ENCODE measurements at places on chromosomes 7 and 10.

DNA sequence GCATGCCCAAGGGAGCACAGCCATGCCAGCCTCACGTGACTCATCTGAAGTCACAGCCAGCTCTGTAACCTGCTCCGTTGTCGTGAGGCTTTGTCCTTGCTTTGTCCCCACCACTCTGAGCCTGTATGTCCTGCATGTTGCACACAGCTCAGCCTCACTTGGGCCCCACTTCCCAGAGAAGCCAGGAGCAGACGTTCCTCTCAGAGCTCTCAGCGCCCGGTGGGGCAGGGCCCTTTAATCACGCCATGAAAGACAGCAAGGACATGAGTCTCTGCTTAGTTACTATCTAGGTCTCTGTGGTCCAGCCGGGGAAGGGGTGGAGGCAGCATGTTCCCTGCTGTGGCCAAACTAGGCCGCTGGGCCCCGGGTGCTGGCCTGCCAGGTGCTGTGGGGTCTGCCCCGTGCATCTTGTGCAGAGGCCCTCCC is 127.4 kb upstream of the FAM20C start:
- DNase-seq = peak; percentile 38

- no peak for DNase-seq
Measured at GRCh38 chr10:112202561-112203241, 19.1 kb upstream of the GPAM start.

- DNase-seq = no peak
Measured at GRCh38 chr10:51768886-51769465, 69.6 kb upstream of the CSTF2T start.

- DNase-seq = no peak
Measured at GRCh38 chr10:109922358-109922975, 844 bp downstream of the XPNPEP1 start.

GRCh38 chr7:78588393-78588792 is 789.8 kb downstream of the PHTF2 start:
- DNase-seq = no peak

DNA sequence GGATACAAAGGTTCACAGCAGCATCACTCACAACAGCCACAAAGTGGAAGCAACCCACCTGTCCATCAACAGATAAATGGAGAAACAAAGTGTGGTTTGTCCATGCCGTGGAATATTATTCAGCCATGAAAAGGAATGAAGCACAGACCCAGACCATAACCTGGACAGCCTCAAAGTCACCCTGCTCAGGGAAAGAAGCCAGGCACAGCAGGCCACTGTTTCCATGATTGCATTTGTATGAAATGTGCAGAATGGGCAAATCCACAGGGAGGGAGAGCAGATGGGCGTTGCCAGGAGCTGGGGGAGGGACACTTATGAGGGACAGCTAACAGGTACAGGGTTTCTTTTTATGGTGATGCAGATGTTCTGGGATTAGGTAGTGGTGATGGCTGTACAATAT is 30.3 kb downstream of the FOXL3 start:
- DNase-seq = no peak

DNA sequence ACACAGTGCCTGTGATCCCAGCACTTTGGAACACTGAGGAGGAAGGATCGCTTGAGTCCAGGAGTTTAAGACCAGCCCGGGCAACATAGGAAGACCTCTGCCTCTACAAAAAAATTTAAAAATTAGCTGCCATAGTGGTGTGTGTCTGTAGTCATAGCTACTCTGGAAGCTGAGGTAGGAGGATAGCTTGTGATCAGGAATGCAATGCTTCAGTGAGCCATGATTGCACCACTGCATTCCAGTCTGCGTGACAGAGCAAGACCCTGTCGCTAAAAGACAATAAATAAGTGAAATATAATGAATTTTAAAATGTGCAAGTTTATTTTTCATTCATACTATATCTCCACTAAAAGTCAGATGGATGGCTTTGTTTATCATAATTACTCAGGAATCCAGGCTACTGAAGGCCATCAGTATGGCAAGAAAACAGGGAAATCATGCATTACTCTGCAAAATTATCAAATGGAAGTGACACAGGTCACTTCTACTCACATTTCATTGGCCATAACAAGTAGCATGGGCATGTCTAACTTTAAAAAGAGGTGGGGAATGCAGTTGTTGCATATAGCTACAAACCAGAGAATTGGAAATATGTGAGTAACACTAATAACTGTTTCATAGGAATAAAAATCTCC is 32.9 kb upstream of the FAM3C start:
- DNase-seq = no peak

GRCh38 chr10:93218386-93218785 is 144.7 kb downstream of the CYP26A1 start:
- DNase-seq = no peak

DNA sequence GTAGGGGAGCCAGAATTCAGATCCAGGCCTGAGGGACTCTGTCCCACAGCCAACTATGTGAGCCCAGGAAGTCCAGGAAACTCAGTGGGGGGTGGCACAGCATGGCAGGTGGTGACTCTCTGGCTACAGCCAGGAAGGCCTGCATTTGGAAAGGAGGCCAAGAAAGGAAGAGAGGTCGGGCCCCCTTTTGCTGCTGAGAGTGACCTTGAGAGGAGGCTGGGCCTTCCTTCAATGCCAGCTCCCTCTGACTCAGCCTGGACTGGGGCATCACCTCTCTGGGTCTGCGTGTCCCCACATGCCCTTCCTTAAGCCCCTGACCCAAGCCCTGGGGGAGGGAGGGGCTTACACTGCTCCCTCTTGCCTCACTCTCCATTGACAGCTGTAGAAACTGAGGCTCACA is 6.4 kb upstream of the MYL10 start:
- DNase-seq = no peak

- no peak for DNase-seq
Measured at GRCh38 chr7:155992538-155992937, 180.3 kb upstream of the SHH start.

DNA sequence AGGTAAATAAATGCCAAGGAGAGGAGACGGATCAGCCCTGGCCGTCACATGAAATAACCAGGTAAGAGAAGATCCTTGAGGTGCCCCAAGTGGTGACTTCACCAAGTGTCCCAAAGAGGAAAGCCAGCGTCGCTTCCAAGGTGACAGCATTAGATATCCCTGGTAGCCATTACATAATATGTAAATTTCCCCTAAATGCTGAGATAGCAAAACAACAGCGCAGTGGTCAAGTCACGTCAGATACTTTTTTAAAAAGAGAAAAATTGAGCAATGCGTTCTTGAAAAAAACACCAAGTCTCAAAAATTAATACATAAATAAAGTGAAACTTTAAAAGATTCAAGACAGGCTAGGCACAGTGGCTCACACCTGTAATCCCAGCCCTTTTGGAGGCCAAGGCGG is 100.2 kb downstream of the HTR5A start:
- DNase-seq = no peak

GRCh38 chr7:12423355-12423996 is 19.8 kb upstream of the VWDE start:
- no peak for DNase-seq

GRCh38 chr10:90937645-90938258 is 16.9 kb upstream of the ANKRD1 start:
- DNase-seq = no peak

DNA sequence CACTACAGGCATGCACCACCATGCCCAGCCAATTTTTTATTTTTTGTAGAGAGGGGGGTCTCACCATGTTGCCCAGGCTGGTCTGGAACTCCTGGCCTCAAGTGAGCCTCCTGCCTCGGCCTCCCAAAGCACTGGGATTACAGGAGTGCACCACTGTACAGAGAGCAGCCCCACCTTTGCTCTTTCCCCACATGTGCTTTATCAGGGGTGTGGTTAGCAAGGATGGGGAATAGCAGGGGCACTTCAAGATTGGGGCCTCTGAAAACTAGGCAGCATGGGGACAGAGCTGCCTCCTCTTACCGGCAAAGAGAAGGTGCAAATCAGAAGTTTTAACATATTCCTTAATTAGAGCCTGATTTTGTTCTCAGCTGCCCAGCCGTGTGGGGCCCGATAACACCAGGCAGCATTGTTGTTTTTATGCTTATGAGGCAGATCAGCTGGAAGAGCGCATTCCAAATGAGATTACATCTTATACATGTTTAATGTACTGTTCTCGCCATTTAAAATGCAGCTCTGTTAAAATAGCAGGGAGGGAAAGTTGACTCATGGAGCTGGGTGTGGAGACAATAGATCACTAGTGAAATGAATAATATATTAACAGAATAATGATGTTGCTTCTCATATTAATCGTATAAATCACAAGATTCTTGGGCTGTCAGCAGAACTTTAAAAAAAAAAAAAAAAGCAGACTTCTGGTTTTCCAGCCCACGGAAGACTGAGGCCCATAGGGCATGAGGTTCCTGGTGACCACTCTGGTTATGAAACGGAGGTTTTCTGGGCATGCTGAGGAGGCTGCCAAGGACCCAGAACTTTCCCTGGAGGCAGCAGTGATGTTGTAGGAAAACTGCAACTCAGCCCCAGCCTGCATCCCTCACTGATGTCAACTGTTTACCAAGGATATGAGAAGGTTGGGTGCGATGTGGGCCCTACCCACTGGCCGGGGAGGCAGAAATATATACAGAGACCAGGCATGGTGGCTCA is 62.5 kb downstream of the TMEM130 start:
- no peak for DNase-seq

DNA sequence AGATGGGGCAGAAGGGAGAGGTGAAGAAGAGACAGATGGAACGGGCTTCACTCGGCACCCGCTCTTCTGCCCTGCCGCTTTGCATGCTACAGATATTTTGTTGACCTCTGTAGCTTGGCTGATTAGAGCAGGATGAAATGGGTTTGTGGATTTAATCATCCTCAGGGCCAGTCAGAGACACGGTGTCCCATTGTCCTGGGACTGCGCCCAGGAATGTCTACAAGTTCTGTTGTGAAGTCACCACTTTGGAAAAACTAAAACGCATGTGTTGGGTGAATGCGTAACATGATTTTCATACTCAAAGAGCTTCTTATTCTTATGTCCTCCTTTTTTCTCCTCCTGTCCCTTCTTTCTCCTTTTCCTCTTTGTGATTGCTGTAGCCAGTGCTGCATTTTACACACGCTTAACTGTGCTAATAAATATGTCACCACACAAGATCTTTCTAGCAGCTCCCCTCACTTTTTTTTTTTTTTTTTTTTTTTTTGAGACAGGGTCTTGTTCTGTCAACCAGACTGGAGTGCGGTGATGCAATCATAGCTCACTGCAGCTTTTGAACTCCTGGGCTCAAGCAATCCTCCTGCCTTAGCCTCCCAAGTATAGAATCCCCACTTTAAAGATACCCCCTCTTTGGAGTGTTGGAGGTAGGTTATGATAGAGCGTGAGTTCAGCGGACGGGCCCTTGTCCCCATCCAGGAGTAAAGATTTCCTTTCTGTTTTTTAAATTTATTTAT is 3.4 kb downstream of the CPA4 start:
- no peak for DNase-seq

DNA sequence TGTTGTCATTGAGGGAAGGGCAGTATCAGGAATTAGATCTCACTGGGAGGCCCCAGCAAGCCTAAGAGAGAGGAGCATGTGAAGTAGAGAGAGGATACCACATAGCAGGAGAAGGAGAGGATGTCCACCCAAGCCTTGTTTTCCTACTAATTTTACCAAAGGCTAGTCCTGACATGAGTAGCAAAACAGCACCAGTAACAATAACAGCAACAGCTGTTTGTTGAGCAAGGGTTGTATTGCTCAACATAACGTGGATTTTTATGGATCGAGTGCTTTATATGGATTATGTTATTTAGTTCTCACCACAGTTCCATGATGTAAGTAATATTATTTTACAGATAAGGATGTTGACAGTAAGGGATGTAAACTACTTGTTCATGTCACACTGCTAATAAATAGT is 135.2 kb upstream of the DLX6 start:
- DNase-seq = no peak

- DNase-seq = no peak
Measured at GRCh38 chr7:132456418-132456817, 119.9 kb downstream of the PLXNA4 start.

GRCh38 chr10:129850316-129850715 is 113.8 kb downstream of the EBF3 start:
- DNase-seq = no peak

- DNase-seq = no peak
Measured at GRCh38 chr7:51229106-51229537, 87.5 kb downstream of the COBL start.
